ENCODE measurements at places on chromosomes 1 and 21.

DNA sequence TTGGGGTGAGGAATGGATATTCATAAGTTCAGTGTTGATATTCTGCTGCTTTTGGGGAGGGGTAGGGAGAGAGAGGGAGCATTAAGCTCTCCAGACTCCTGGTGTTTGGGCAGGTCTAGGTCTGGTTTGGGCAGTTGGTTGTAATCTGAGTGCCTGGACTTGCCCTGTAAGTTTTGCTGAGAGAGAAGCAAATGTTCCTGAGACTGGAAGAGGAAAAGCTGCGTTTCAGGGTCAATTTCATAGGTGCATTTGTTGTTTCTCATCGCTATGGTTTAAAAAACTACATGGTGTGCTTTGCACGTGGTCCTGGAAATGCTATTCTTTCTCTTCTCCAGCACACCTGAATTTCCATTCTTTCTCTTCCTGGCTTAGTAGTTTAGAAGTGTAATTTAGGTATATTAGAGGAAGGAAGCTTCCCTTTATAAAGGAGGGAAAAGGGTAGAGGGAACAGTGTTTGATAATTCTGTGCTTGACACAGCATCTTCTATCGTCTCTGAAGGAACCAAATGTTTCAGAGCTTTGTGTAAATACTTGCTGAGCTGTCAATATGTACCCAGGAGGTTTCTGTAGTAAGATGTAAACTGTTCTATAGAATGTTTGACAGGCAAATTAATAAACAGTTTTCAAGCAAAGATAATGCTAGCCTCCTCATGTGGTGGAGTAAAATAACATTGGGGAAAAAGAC is 6.3 kb downstream of the ARID1A start:
- no peak for DNase-seq

GRCh38 chr1:66764994-66765578 is 12.8 kb downstream of the DYNLT5 start:
- peak; percentile 20 for DNase-seq

DNA sequence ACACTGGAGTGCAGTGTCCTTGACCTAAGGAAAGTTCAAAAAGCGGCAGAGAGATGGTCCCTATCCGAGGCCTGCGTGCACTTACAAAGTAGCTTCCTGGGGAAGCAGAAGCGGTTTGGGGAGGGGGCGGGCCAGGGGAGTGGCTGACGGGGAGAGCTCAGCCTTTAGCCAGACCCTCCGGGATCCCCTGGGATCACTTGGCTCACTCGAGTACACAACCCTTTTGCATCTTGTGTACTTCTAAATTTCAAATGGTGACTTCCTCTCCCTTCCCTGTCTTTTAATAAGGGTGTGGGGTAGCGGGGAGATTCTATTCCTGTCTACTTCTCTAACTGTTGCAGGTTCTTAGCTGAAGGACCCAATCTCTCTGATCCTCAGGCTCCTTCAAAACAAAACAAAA is 18.1 kb upstream of the SNX27 start:
- DNase-seq = no peak

- DNase-seq = no peak
Observed at GRCh38 chr21:38819719-38820159, 14.0 kb downstream of the ETS2 start.

DNA sequence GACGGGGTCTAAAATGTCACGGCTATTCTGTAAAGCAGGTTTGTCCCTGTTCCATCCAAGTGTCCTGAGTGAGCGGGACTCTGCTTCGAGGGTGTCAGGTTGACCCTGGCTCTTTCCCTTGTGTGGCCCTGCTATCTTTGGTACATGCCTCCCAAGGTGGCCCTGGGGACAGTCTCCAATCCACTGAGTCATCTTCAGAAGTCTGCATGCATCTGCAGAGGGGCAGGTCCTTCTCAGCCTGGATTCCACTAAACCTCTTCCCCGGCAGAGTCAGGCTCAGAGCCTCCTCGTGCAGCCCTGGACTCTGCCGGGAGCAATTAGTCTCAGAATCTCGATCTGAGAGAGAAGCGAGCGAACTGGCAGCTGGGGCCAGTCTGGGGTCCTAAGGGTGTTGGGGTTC is 50.1 kb upstream of the KCNJ15 start:
- DNase-seq = no peak

DNA sequence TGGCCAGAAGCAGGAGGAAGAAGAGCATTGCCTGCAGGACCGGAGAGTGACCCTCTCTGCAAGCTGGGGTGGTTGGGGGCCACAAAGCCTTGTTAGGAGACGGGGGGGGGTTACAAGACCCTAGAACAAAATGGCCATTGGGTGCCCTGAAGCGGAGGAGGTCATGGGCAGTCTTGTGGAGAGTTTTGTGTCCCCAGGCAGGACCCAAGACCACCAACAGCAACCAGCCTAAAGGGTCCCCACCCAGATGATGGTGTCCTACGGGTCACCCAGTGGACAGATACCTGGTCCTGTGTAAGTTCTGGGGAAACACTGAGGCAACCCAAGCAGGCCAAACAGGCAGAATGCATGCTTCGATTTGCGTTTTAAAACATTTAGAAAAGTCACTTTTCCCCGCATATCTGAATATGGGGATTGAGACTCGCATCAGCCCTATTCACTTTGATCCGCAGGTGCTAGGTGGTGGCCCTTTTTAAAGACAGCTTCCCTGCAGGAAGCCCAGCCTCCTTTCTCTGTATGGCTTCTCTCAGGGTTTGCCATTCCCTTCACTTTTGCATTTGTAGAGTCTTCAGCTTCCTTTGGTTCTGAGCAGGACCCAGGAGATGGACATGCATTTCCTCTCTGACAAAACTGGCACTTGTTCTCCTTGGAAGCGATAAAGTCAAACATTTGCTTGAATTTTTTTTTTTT is 21.1 kb downstream of the GNG4 start:
- no peak for DNase-seq

DNA sequence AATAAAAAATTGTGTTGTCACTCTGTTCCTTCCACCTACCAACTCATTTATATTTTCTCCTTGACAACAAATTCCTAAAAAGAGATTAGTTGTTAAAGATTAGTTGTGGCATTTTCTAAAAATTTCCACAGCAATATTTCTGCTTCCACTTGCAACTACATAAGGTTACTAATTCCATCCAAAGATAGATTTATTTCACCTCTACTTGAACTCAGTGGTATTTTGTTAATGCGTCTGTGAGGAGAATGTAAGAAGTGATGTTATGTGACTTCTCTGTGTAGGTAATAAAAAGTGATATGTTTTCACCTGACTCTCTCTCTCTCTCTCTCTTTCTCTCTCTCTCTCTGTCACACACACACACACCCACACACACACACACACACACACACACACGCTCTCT is 1104.8 kb downstream of the AMY1C start:
- DNase-seq = no peak

All from stimulated activated CD4-positive, alpha-beta T cell treated with anti-CD3 and anti-CD28 coated beads, Interleukin-1b, Interleukin-23, amount 100 ng/mL, for 24 hours (primary cell).